ENCODE measurements at places on chromosomes 1 and 21. TPM values are rescaled to one million over a fixed set of nuclear protein-coding genes. Genes with fewer than 3 reads are reported as not detected.

- H3K4me1 ChIP-seq, result no peaks in the 10 kb centered on the region
- H3K27me3 ChIP-seq, result no peaks in the 10 kb centered on the region
- no peaks in the 10 kb centered on the region for H3K36me3 ChIP-seq
- no peak overlapping the region for H3K4me3 ChIP-seq
Observed at GRCh38 chr1:179251675-179252074, 22.2 kb upstream of the ABL2 start.

Gene TMEM82
- total RNA-seq, result not detected

DNA sequence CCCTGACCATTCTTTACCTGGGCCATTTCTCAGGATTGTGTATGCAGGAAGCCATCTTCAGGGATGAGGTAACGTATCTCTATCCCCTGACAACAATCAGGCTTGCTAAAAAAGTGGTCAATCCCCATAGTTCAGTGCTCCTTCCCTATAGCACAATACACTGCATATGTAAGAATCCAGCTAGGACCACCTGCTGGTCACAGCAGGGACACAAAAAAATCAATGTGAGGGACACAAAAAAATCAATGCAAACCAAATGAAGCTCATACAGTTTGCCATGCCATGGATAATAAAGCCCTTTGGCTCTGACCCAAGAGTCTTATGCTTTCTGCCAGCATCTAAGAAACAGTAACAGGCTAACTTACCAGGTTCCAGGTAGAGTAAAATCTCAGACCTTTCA lies 16.3 kb downstream of the ACBD6 start:
- H3K36me3 ChIP-seq, result peaks cover 18% of the 10 kb centered on the region
- DNase-seq, result no peak
- H3K27ac ChIP-seq, result no peak overlapping the region

Gene AMY2B
- total RNA-seq, result 10.7 TPM

DNA sequence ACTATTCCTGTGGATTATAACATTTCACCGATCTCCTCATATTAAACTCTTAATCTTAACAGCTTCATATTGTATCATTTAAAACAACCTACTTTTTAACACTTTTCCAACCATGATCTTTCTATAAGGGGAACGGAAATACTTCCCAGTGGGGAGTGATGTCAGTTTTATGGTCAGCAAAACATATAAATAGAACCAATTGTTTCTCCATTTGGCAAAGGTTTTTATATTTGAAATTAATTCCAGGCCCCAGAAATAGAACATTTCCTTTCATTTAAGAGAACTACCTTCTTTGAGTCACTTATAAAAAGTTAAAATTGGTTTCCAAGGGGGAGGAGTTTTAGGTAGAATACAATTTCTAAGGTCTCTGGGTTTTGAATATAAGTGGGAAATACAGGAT lies 189.6 kb downstream of the TGFBR3 start:
- no peaks in the 10 kb centered on the region for H3K4me1 ChIP-seq
- H3K27ac ChIP-seq, result no peak overlapping the region
- no peak overlapping the region for H3K4me3 ChIP-seq
- H3K27me3 ChIP-seq, result no peaks in the 10 kb centered on the region
- H3K36me3 ChIP-seq, result peaks cover 6% of the 10 kb centered on the region

DNA sequence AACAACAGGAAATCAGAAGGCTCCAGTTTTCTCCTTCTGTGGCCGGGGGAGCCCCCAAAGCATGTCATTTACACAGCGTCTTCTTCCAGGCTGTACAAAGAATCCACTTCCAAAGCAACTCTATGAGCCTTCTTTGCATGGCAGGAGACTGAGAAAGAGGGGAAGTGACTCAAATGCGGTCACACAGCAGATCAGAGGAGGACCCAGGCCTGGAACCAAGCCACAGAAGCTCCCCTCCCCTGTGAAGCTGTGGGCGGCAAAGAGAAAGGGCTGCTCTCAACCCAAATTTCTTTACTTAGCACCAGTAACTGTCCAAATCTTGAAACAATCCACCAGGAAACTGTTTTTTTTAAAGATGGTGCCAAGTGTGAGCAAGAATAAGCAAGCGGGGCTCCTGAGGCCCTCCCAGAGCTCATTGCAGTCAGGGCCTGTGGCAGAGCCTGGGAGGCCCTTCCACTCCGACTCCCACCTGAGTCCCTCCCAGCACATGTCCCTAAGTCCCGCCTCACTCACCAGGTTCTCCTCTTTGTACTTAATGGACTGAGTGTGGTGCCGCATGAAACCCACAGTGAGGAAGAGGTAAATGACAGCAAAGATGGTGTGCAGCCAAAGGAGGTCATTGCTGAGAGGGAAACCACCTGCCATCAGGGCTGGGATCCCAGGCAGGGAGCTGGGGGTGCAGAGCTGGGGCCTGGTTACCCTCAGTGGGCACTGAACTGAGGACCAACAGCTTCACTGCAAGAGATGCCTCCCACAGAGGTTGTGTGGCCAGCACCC lies 15.9 kb downstream of the TMEM63A start:
- DNase-seq, result no peak
- no peak overlapping the region for H3K4me3 ChIP-seq
- H3K27me3 ChIP-seq, result no peaks in the 10 kb centered on the region
- H3K27ac ChIP-seq, result peak overlapping the region; percentile 12
- peaks cover 3% of the 10 kb centered on the region for H3K4me1 ChIP-seq

DNA sequence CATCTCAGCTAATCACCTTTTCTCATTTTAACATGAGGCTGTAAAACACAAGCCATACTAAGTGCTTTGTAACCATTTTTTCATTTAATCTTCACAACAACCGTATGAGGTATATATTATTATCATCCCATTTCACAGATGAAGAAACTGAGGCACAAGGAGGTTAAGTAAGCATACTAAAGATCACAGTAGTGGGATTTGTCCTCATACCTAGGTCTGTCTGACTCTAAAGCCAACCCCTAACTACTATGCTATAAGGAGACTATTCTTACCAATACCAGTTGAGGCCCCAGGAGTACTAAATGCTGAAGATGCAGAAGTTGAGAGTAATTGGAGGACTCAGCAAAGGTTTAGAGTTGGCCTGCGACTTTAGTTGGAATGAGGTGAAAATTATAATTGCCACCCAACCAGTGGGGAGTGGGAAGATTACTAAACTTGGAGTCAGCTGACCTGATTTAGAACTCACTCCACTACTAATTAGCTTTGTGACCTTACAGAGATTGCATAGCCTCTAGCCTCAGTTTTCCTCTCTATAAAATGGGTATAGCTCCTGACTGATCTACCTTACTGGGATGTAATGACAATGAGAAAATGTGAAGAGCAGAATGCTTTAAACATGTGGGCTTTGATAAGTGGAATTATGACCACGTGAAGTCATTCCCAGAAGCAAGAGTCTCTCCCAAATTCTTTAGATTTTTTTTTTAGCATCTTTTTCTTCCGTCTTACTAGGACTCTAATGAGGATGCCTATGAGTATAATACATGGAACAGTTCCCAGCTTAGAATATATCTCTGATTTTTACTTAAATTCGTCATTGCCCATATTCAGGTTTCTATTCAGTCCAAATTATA lies 85.8 kb upstream of the IPO9 start:
- H3K36me3 ChIP-seq, result no peaks in the 10 kb centered on the region
- DNase-seq, result no peak
- H3K27ac ChIP-seq, result peak overlapping the region; percentile 98
- no peak overlapping the region for H3K4me3 ChIP-seq
